GOT3 (cell line): ENCODE measurements at places on chromosomes 7 and 10.

DNA sequence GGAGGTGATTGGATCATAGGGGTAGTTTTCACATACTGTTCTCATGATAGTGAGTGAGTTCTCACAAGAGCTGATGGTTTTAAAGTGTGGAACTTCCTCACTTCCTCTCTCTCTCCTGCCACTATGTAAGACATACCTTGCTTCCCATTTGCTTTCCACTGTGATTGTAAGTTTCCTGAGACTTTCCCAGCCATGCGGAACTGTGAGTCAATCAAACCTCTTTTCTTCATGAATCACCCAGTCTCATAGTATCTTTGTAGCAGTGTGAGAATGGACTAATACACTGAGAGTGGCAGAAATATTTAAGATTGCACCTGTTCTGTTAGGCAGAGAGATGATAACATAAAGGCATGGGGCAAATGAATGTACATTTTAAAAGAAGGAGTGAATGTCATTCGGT lies 507.8 kb downstream of the SORCS3 start:
- DNase-seq: no peak

DNA sequence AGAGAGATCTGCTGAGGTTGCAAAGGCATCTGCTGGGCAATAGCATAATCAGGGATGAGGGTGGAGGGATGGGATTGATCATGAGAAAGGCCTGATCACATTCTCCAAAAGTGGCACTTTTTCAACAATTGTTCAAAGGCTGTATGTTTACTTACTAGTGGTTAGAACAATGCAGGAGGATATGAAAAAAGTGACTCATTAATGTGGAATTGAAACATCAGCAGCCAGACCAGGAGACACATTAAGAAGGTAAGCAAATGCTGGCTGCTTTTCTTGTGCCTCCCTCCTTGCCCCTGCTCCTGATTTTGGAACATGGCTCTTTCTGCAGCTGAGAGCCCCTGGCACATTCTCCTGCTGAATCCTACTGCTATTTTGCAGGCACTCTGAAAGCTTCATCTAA lies 63.5 kb downstream of the FAM204A start:
- DNase-seq: no peak

- DNase-seq: no peak
Measured at GRCh38 chr10:124586142-124586541, 124.5 kb downstream of the LHPP start.

DNA sequence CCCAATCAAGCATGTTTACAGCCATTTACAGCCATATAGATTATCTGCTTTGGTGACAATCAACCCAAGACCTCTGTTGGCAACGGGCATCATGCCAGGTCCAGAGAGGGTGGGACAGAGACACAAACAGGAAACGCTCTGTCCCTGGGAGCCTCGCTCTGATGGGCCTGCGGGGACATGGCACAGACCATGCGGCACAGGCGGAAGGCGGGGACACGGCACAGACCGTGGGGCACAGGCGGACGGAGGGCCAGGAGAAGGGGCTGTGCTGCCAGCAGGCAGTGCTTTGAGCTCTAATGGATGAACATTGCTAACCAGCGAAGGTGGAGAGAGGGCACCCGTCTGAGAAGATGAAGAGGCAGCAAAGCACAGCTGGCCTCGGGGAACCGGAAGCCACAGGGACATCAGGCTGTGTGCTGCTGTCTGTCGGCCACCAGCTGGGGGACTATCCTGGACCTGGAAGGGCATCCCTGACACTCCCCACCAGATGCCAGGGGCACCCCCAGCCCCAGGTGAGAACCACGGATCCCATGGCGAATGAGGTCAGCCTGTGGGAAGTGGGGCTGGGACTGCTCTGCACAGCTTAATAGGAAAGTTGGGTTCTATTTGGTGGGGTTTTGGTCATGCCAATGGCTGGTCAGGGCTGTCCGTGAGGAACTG lies 61.0 kb downstream of the DIP2C start:
- DNase-seq: no peak
